ENCODE measurements at places on chromosomes 16 and 17.

DNA sequence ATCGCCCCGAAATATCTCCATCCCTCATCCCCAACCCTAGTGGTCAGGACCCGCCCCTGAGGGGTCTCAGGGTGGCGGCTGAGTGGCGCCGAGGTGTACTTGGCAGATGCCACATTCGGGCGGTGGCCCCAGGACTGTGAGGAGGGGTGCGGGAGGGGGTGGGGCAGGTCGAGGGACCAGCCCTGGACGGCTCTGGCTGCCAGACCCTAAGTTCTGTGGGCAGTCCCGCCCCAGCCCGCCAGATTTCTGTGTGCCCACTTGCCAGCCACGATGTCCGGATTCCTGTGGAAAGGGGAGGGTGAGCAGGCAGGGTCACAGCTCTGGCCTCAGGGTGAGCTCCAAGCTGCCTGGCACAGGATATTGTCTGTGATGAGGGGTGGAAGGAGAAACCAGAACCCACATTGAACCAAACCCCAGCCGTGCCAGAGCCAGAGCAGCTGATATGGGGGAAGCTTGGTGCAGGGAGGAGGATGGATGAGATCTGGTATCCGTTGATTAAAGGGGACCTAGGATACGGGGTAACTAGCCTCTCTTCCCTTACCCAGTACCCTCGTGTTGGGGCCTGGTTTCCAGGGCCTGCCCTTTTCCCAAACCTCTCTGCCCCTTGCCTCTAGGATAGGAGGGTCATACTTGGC lies 1.1 kb upstream of the CHAD start:
- no peak for DNase-seq

GRCh38 chr16:59733321-59733720 lies 999.2 kb upstream of the GOT2 start:
- DNase-seq = no peak

DNA sequence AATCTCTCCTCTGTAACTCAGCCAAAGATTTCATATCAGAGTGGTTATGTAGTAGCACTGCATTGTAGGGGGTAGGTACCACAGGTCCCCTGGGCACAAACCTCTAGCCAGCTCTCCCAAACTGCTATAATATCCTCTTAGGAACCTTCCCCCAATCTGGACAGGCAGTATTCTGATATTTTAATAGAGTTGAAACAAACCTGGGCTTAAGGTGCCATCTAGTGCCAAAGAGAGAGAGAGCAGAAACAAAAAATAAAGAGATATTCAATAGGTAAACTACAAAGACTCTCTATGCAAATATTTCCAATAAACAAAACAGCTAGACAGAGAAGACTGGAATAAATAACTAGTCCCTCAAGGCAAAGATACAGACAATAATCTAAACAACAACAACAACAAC lies 1070.0 kb downstream of the CDH11 start:
- no peak for DNase-seq

DNA sequence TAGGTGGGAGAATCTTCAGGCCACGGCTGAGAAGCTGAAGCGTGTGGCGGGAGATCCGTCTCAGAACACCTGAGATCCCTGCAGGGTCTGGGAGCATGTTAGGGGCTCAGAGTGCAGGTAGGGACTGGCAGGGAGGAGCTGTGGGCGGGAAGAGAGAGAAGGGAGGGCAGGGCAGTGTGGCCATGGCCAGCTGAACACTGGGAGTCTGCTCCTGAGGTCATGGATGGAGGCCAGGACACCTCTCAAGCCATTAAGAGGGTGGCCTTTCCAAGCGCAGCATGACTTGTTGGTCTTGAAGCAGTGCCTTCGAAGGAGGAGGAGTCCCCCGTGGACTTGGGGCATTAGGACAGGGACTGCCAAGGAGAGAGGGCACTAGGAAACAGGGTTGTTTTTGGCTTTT lies 23.7 kb downstream of the NAA60 start:
- no peak for DNase-seq

DNA sequence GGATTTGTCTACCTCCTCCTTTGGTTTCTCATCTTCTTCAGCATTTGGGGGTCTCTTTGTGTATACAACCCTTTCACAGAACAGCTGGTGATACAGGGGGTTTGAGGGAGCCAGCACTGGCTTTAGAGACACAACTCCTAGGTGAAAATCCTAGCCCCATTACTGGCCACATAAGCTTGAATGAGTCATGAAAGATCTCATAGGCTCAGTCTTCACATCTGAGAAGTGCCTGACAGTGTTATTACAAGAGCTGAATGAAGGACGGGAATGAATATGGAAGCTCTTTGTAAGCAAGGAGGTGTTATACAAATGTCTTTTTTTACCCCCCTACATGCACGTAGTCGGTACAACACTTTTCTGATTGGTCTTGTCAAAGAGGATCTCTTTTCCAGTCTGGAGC lies 1.7 kb upstream of the B4GALNT2 start:
- DNase-seq = no peak

- peak; percentile 40 for DNase-seq
Measured at GRCh38 chr17:67689534-67690177, 28.1 kb upstream of the NOL11 start.

- DNase-seq = no peak
Measured at GRCh38 chr16:68574479-68574878, 35.4 kb downstream of the ZFP90 start.

DNA sequence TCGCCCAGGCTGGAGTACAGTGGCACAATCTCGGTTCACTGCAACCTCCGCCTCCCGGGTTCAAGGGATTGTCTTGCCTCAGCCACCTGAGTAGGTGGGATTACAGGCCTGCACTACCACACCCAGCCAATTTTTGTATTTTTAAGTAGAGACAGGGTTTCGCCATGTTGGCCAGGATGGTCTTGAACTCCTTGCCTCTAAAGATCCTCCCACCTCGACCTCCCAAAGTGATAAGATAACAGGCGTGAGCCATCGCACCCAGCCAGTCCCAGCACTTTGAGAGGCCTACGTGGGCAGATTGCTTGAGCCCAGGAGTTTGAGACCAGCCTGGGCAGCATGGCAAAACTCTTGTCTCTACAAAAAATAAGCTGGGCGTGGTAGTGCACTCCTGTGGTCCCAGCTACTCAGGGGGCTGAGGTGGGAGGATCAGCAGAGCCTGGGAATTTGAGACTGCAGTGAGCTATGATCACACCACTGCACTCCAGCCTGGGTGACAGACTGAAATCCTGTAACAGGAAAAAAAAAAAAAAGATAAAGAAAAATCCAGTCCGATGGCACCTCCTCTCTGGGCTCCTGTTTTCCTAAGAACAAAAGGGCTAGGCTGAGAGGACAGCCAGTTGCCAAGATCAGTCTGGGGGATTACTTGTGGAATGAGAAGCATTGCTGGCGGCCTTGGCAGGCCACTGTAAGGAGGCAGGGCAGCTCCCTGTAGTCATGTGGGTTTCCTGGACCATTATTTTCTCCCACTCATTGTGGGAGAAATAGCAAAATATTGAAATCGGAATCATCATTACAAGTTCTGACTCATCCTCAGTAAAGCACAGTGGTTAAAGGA lies 3.0 kb upstream of the PIPOX start:
- no peak for DNase-seq

DNA sequence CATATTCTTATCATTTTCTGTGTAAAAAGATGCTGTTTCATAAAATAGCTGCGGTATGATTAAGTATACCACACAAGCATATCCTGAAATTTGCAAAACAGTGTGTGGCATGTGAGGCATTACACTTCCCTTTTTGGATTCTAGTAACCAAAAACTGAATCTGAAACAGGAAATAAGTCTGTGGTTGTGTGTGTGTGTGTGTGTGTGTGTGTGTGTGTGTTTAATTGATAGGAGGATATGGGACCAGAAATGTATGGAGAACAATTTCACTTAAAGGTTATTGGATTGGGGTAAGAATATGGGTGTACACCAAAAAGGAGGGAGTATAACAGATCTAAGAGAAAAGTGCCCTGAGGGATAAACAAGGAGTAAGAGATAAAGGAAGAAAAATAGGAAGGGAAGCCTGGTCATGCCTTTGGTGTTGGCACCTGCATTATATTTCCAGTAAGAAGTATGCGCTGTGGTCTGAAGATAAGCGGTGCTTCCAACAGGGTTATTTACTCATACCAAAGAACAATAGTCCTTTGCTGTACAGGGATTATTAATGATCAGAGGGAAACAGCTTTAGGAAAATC lies 4.0 kb downstream of the LYRM1 start:
- DNase-seq = peak; percentile 29

DNA sequence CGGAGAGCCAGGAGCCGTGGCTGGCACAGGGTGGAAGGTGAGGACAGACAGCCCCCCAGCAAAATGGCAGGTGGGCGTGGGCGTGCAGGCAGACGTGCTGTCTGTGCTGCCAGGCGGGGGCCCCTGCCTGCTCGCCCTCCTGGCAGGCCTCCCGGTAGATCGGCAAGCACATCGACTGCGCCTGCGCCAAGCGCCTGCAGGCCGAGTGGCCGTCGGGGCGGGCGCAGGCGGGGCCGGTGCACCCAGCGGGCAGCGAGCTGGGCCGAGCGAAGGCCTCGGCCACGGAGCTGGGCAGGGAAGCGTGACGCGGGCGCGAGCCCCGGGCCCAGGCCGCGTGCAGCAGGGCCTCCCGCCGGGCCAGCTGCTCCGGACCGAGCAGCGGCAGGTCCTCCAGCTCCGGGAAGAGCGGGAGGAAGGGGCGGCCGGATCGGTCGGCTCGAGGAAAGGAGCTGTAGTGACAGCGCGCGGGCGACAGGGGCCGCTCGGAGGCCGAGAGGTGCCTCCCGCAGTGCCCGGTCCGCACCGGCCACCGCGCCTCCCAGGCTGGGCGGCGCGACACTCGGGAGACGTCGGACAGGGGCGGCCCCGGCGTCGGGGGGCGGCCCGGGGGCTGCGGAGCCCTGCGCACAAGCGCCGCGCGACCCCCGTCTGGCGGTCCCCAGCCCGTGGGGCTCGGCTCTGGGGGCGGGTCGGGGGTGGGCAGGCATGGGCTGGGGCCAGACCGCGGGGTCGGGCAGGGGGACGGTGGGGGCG lies 16.9 kb downstream of the GRIN2C start:
- DNase-seq = peak; percentile 67

GRCh38 chr17:29041571-29041970 lies 1.4 kb upstream of the PIPOX start:
- no peak for DNase-seq

DNA sequence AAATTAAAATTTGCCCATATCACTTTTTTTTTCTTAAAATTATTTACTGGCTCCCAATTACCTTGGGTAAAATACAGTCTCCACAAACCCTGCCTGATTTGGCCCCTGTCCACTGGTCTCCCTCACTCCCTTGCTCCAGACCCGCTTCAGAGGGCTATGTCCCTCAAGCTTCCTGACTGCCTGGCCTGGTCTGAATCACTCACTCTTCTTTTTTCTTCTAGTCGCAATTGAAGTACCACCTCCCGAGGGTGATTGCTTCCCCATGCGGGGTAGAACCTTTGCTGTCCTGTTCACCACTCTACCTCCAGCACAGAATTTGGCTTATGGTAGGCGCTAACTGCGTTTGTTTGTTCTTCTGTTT lies 598 bp upstream of the PGAP3 start:
- no peak for DNase-seq
